ENCODE measurements at places on chromosomes 2 and 18.

- no peak for DNase-seq
Observed at GRCh38 chr18:13138420-13139139, 80.0 kb upstream of the LDLRAD4 start.

- no peak for DNase-seq
Observed at GRCh38 chr2:194985258-194985657, 671.8 kb upstream of the SLC39A10 start.

DNA sequence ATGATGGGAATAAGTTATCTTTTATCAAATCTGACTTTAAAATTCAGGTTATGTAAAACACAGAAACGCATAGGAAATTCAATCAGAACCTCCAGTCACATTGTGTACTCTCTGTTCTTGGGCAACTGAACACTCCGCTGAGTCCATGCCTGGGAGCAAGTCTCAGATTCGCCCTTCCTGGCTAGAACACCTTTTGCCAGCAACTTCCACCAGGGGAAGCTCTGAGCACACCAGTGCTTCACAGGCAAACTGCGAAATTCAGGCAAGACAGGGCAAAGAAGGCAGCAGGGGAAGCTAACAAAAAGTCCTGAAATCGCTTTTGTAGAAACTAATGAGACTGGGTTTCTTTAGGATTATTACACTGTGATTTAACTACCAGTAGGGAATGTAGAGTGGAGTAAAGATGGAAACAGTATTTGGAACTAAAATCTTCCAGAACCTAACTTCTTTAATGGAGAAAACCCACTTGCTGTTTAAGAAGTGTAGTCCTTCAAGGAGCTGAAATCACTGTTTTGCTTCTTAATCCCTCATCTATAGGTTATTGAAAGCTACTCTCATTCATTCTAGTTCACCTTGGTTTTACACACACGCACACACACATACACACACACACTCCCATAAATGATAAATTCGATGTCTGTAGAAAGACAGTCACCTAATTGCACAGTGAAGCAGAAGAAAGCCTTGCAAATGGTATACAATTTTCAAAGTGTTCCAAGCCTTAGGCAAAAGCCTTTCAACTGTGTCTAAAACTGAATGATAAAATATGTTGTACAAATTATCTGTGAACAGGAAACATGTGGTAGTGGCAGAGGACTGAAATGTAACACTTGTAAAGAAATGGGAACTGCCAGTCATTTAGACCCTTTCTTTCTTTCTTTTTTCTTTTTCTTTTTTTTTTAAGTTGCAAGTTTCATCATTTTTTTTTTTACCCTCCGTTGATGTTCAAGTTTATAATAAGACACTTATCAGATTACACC is 214.5 kb downstream of the TMEM182 start:
- DNase-seq = peak; percentile 66

DNA sequence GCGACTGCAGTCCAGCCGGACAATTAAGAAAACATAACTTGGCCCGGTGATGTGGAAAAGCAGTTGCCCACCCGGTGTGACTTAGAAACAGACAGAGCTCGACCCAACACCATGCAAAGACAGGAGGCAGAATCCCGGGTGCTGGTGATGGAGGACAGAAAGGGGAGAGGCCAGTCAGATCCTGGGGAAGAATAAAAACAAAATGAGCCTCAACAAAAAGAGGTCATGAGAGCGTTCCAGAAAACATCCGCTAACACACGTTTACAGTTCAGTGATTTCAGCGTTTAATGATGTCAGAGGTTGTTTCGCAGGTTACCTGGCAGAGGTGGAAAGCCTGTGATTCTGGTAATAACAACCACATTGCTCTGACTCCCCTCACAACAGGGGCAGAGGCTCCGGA is 111.9 kb downstream of the OSR1 start:
- DNase-seq = peak; percentile 42

- DNase-seq = no peak
Observed at GRCh38 chr2:207166349-207167098, 776 bp upstream of the KLF7 start.

GRCh38 chr2:227460070-227460485 is 11.9 kb upstream of the AGFG1 start:
- no peak for DNase-seq

GRCh38 chr2:52288596-52288995 is 1256.7 kb upstream of the NRXN1 start:
- DNase-seq = no peak

DNA sequence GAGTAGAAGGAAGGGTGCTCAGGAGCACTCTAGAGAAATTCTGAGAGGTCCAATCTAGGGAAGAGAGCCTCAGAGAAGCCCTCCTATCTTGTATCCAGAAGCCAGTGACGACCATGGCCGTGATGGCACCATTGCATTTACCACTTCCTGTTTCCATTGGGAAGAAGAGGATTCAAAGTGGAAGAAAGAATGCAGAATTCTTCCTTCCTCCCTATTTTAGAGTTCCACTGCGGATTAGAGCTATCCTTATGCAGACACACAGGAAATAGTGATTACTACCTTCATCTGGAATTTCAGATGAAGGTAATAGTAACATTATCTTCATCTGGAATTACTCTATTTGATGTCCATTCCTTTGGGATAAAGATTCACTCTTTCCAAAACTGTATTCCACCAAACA is 45.6 kb upstream of the PCBP1 start:
- no peak for DNase-seq

GRCh38 chr2:158922601-158923000 is 45.8 kb upstream of the TANC1 start:
- no peak for DNase-seq

Data from retina (tissue), 1 donor.